Activated T-helper 17 cell treated with anti-CD3 and anti-CD28 coated beads, Interleukin-2, amount 50 U/mL, for 72 hours (primary cell): ENCODE measurements at places on chromosomes 3 and 15. TPM values are rescaled to one million over a fixed set of nuclear protein-coding genes. Genes with fewer than 3 reads are reported as not detected.
A peak's percentile ranks its signal among the peaks of the same experiment; 100 is the strongest.

- ATAC-seq: no peak
These were observed 90.3 kb upstream of the C3orf80 start for GRCh38 chr3:160134964-160135363.

GRCh38 chr15:63969652-63970421 lies 76.4 kb downstream of the DAPK2 start:
- no peak for ATAC-seq

Gene SAXO2
- not detected for total RNA-seq

Gene GRIP2
- total RNA-seq: not detected

GRCh38 chr15:87944050-87944449 lies 312.5 kb downstream of the NTRK3 start:
- ATAC-seq: no peak

DNA sequence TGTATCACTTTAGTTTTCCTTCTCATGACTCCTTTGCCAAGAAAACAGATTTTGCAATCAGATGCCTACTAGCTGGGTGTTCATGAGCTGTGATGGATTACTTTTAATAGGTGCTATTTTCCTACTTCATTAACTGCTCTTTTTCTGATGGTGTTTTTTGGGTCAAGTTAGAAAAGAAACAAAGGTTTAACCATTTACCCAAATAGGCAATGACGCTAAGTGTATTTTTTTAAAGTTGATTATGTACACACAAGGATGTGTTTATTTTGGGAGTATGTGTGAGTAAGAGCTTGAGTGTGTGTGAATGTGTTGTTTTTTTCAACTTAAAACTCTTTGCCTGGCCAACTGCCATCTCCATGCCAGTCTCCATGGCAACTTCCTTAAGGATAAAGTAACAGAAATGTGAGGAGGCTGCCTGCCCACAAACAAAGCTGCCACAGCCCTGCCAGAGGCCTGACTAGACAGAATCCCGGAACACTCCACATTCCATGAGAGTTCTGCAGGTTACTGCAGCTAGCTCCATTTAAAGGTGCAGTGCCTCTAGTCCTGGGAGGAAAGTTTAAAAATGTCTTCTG lies 215.6 kb upstream of the RBMS3 start:
- no peak for ATAC-seq

GRCh38 chr15:66504563-66505429 lies at the start of the genes RPL4 and ZWILCH:
TSS of gene RPL4 (minus strand) at chr15:66504855. CDS start at chr15:66504790, 65 bp downstream.
TSS of gene ZWILCH (plus strand) at chr15:66505326. CDS start at chr15:66505339, 13 bp downstream.
- peak; percentile 94 for ATAC-seq

- peak; percentile 57 for ATAC-seq
These were observed 88.2 kb downstream of the IGSF11 start for GRCh38 chr3:118946449-118946848.

GRCh38 chr15:55407498-55408011 lies 604 bp downstream of the CCPG1 start:
- ATAC-seq: no peak

Gene STAC
- total RNA-seq: not detected

GRCh38 chr3:112302150-112302830 lies 8.3 kb upstream of the SLC9C1 start:
- no peak for ATAC-seq

GRCh38 chr15:64429448-64429847 lies 30.9 kb upstream of the ZNF609 start:
- ATAC-seq: peak; percentile 90

- ATAC-seq: no peak
These were observed 292.5 kb downstream of the MCTP2 start for GRCh38 chr15:94523873-94524272.

Gene EFCC1
- total RNA-seq: not detected
